Activated CD8-positive, alpha-beta T cell treated with anti-CD3 and anti-CD28 coated beads, Interleukin-2, amount 10 ng/mL, durations not matched to agents 7 days and 5 days (primary cell): ENCODE measurements at places on chromosomes 2 and 18. TPM values are rescaled to one million over a fixed set of nuclear protein-coding genes. Genes with fewer than 3 reads are reported as not detected.

The SRD5A2 gene
- not detected for total RNA-seq

- H3K36me3 ChIP-seq = peaks cover 8% of the 10 kb centered on the region
- no peak for DNase-seq
- peaks cover 30% of the 10 kb centered on the region for H3K4me1 ChIP-seq
- no peak overlapping the region for H3K27ac ChIP-seq
Measured at GRCh38 chr2:191670076-191670475, 7.9 kb upstream of the NABP1 start.

The TWSG1 gene
- total RNA-seq = 7.8 TPM

- no peak overlapping the region for H3K4me3 ChIP-seq
- peaks cover 19% of the 10 kb centered on the region for H3K4me1 ChIP-seq
- no peaks in the 10 kb centered on the region for H3K27me3 ChIP-seq
- no peaks in the 10 kb centered on the region for H3K36me3 ChIP-seq
Measured at GRCh38 chr2:134206573-134206972, 47.3 kb upstream of the MGAT5 start.

DNA sequence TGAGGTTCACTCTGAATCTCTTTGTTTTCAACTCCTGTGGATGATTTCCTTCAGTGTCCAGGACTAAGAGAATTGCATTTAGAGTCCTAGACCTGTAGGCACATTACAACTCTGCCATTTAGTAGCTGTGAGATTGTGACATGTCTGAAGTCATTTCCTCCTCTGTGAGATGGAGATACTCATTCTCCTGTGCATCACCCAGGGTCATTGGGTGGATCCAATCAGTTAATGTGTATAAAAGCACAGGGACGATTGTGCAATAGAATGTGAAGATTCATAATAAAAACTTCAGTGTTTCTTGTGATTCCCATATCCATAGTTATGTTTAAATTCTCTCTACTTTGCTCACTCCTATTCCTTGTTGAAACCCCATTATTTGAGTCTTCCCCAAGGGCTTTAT lies 113.6 kb downstream of the DIS3L2 start:
- no peak overlapping the region for H3K27ac ChIP-seq
- no peaks in the 10 kb centered on the region for H3K27me3 ChIP-seq
- peaks cover 14% of the 10 kb centered on the region for H3K4me1 ChIP-seq
- no peak overlapping the region for H3K4me3 ChIP-seq

The ZNF516 gene
- 3.3 TPM for total RNA-seq

DNA sequence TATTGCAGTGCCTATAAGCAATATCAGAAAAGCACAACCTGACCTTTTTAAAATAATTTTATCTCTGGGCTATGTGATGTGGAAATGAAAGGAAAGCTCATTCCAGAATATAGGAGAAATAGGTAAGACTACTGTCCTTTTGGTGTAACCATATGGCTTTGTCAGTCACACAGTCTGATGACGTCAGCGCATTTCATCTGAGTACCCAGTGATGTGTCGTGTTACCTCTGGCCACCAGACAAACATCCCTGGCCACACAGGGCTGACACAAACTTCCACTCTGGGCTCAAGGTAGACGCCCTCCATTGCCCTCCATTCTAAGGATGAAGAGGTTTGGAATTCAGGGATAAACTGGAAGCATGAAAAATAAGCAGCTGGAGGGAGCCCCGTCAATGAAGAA lies 506.7 kb downstream of the CMPK2 start:
- H3K27ac ChIP-seq = no peak overlapping the region
- DNase-seq = no peak
- no peaks in the 10 kb centered on the region for H3K27me3 ChIP-seq
- H3K4me1 ChIP-seq = no peaks in the 10 kb centered on the region

DNA sequence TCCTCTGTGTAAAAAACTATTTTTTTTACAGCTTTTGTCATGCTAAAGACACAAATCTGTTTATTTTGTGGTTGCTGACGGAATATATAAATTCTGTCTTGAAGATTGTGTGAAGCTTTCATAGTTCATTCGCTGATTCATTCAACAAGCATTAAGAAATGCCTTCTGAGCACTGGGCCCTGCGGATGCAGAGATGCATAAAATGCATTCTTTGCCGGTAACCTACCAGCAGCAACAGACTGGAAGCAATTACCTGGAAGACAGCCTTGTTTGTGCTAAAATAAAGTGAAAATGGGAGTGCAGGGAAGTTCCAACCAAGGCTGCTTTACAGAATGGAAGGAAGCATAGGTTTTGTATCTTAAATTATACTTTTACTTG lies 119.7 kb downstream of the PMAIP1 start:
- H3K4me1 ChIP-seq = no peaks in the 10 kb centered on the region
- H3K36me3 ChIP-seq = no peaks in the 10 kb centered on the region
- H3K27ac ChIP-seq = no peak overlapping the region
- H3K27me3 ChIP-seq = peaks cover 2% of the 10 kb centered on the region
- no peak overlapping the region for H3K4me3 ChIP-seq

The MYL1 gene
- total RNA-seq = not detected
